Stimulated activated CD8-positive, alpha-beta memory T cell treated with anti-CD3 and anti-CD28 coated beads, Interleukin-15, amount 100 ng/mL, for 48 hours (primary cell): ENCODE measurements at places on chromosomes 7 and 10.
A peak's percentile ranks its signal among the peaks of the same experiment; 100 is the strongest.

GRCh38 chr7:891805-892204, 15.5 kb downstream of the GET4 start:
- no peak for DNase-seq

DNA sequence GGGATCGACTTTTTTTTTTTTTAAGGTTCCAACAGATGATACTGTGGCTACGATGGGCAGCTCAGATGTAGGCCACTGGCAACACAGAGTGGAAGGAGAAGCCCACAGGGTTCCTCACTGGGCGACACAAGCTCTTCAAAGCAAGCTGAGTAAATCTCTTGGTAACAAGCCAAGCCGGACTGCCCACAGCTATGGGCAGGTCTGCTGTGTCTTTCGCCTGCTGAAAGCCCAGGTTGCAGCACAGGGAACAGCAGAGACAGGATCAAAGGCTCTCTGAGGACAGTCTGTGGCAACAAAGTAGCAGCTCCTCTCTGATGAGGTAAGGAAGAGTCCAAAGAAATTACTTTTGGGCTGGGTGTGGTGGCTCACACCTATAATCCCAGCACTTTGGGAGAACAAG, 83.6 kb downstream of the KCNMA1 start:
- no peak for DNase-seq

DNA sequence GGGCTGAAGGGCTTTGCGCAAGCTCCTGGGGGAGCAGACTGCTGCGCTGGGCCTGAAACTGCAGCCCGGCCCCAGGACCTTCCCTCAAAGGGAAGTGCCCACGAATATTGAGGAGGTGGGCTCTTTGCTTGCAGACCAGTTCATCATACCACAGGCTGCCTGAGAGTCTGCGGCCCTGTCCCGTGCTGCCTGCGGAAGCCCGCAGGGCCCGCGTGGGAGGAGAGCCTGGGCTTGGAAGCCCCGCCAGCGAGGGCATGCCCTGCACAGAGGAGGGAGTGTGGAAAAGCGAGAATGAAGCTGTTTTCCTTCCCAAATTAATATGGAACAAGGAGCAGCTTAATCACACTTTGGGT, 83.6 kb upstream of the MKI67 start:
- DNase-seq, result no peak

GRCh38 chr7:2515424-2516193, 4.0 kb upstream of the LFNG start:
- no peak for DNase-seq

DNA sequence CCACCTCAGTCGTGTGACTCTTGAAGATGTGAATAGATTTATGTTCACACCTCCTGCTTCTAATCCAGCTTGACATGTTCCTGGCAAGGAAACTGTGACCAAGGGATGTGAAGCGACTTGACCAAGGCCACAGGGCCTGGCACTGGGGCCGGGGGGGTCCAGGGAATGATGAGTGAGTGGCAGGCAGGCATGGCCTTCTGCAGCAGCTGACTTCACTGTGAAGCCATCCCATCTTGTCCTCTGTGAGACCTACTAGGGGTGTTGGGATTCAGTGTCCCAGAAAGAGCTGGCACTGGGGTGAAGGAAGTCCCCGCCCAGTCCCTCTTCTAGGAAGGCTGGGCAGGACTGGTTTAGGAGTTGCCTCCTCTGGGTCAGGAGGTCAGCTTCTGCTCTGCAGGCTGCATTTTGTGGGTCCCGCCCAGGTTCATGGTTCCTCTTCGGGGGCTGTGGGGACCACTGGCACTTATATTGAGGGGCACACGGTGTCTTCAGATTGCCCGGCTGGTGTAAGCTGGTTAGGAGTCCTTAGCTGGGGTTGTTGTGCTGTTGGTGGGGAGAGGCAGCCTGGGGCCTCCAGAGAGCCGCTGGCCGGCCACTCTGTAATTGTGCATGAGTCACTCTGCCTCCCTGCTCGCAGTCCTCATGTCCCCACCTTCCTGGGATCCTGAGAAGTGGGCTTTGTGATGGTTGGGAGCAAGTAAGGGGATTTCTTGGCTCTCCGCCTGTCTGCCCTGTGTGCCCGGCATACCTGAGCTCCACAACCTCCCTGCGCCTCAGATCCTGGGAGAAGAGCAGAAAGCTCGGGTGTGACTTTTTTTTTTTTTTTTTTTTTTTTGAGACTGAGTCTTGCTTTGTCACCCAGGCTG, 11.0 kb downstream of the ZMIZ1 start:
- no peak for DNase-seq

DNA sequence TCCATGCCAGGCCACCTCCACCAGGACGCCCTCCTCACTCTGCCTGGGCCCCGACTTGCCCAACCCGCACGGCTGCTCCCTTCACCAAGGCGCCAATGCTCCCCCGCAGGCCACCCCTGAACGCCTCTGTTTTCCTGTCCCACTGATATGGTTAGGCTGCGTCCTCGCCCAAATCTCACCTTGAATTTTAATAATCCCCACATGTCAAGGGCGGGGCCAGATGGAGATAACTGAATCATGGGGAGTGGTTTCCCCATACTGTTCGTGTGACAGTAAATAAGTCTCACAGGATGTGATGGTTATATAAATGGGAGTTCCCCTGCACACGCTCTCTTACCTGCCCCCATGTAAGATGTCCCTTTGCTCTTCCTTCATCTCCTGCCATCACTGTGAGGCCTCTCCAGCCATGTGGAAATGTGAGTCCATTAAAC, 29.8 kb downstream of the RSU1 start:
- DNase-seq, result peak; percentile 29

DNA sequence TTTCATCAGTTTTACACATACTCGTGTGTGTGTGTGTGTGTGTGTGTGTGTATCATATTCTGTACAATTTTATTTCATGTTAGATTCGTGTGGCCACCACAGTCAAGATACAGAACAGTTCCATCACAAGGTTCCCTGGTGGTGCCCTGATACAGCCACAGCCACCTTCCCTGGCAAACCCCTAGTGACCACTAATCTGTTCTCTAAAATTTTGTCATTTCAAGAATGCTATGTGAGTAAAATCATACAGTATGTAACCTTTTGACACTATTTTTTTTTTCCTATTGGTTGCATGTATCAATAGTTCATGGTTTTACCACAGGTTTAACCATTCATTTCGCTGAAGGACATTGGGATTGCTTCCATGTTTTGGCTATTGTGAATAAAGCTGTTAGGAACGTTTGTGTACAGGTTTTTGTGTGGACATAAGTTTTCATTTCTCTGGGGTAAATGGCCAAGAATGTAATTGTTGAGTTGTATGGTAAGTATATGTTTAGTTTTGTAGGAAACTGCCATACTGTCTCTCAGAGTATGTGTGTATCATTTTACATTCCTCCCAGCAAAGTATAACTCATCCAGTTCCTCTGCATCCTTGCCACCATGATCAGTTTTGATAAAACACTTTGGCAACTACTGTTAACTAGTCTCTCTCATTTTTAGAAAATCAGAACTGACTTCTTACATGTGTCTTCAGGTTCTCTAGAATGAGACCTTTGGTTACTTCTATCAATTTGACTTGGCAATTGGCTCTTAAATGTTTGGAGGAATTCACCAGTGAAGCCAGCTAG, 20.6 kb downstream of the KLHDC10 start:
- peak; percentile 17 for DNase-seq

DNA sequence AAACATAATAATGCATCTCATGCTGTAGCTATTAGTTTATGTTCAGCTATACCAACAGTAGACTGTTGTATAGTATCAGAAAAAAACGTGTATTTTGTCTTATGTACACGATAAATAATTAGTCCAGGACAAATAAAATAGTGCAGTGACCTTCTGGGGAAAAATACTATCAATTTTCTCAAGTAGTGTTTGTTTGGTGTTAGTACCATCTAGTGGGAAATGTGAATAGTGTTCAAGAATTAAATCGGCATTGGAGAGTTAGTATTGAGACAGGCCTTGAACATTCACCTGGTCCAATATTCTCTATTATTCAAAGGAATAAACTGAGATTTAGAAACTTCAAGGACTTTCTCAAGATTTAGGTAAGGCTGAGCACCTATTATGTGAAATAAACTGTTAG, 21.7 kb upstream of the OR2A5 start:
- DNase-seq, result no peak

GRCh38 chr7:159051916-159052315, 92.8 kb downstream of the VIPR2 start:
- no peak for DNase-seq

DNA sequence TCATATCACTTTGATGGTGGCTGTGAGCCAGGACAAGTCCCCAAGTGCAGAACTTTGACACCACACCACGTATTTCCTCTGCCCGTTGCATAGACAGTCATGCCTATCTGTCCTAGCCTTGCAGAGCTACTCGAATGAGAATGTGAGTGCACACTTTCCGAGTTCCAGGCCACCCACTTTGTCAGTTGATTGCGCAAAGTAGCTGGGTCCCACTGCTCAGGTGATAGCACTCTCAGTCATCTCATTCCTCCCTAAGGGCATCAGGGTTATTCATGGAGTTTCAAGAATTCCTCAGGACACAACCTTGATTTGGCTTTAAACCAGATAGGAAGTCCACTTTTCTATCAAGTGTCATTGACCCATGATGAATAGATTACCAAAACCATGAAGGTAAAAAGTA, 19.3 kb downstream of the LSM5 start:
- DNase-seq, result no peak

DNA sequence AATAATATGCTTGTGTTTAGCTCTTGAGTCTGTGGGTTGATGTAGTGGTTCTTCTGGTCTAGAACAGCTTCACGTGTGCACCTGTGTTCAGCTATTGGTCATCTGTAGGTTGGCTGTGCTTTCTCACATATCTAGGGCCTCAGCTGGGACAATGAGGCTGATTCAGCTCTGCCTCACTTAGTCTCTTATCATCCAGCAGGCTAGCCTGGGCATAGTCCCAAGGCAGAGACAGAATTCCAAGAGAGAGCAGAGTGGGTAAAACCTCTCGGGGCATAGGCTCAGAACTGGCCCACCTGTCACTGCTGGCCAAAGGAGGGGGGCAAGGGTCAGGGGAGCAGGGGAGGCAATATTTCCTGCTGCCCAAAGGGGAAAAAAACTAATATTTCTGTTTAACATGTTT, 32.0 kb upstream of the MXI1 start:
- DNase-seq, result no peak

GRCh38 chr7:33111614-33112013, 2.4 kb upstream of the RP9 start:
- no peak for DNase-seq

- DNase-seq, result no peak
These were observed 242.6 kb upstream of the ZNF32 start for GRCh38 chr10:43891241-43891640.

GRCh38 chr7:48046458-48046857, 11.1 kb downstream of the C7orf57 start:
- DNase-seq, result no peak

GRCh38 chr10:14565199-14565598, 209.5 kb downstream of the FAM107B start:
- DNase-seq, result no peak

- no peak for DNase-seq
These were observed 186.8 kb downstream of the ETV1 start for GRCh38 chr7:13802651-13803050.

DNA sequence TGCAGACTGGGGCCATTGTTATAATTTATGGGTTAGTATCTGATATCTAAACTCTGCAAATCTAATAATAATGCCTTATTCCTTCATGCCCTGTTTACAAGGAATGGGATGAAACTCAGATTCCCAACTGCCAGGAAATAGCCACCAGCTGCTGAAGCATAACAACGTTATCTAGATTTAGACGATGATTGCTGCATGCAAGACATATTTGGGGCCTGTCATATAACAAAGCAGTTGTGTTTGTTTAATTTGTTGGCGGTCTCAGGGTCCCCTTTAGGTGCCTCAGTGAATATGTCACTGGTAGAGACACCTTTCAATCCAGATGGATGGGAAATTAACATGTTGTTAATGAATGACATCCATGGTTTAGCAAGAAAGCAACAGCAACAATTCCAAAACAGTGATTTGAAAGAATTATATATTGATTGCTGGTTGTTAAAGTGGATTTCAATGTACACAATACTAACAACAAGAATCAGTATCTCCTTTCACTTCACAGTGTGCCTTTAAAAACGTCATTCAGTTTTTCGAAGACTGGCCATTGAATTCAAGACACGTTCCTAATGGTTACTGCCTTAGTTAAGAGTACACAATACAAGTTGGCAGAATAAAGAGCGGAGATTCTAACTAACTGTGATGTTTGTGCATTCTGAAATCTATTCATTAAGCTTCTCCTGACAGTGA, 860.6 kb upstream of the CELF2 start:
- DNase-seq, result no peak

- DNase-seq, result no peak
These were observed 19.9 kb downstream of the TMEM270 start for GRCh38 chr7:73880755-73881328.

GRCh38 chr10:13143766-13144165, 17.6 kb upstream of the MCM10 start:
- no peak for DNase-seq

GRCh38 chr7:43311052-43311451, 198.6 kb downstream of the HECW1 start:
- no peak for DNase-seq

DNA sequence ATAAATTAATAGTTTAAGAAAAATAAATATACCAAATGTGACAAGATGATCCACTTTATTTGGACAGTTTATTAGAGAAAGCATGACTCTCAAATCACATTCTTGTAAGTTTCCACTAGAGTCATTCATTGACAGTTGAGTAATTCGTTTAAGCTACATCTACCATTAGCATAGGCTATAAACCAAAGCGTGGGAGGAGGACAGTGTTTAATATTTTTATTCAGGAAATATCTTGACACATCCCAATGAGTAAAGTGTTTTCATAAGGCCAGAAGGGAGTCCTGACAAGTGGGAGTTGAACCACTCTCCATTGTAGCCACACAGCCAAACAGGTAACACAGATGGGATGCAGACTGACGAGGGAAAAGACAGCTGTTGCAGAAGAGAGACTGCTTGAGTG, 386.5 kb upstream of the SEMA3D start:
- DNase-seq, result no peak

- DNase-seq, result no peak
These were observed 30.8 kb downstream of the PRLHR start for GRCh38 chr10:118564652-118565051.

- DNase-seq, result no peak
These were observed 73.2 kb downstream of the RGS10 start for GRCh38 chr10:119469325-119469707.

DNA sequence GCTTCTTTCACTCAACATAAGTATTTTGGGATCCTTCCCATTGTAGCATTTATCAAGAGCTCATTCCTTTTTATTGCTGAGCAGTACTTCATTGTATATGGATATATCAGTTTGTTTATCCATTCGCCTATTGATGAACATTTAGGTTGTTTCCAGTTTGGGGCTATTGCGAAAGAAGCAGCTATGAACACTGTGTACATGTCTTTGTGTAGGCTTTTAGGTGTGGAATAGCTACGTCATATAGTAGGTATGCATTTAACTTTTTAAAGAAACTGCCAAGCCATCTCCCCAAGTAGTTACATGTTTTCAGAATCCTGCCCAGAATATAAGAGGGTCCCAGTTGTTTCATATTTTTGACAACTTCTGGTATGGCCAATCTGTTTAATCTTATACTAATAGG, 468.1 kb downstream of the IPMK start:
- no peak for DNase-seq

DNA sequence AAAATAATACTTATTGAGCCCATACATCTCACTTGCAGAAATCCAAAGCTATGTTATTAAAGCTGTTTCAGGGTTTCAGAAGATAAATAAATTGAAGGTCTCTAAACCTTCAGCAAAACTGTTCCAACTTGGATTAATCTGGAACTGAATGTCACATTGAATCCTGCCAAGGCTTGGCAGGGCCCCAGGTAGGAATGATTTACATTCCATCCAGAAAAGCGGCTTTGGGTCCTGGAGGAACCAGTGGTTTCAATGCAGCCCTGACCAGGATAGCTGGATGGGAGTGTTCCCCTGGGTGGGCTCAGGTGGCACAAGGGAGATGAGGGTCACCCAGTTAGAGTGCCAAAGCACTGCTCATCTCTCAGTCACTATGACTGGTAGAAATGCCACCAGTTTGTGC, 37.0 kb upstream of the TMEM72 start:
- no peak for DNase-seq
